ENCODE measurements at places on chromosomes 16 and 17.

DNA sequence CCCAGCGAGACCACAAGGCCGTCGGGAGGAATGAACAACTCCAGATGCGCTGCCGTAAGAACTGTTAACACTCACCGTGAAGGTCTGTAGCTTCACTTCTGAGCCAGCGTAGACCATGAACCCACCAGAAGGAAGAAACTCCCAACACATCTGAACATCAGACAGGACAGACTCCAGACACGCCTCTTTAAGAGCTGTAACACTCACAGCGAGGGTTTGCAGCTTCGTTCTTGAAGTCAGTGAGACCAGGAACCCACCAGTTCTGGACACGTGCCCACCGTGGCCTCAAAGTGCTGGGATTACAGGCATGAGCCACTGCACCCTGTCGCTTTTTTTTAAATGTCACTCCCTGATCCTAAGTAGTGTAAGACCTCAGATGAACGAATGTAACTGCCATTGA, 17.3 kb downstream of the KPNA2 start:
- H3K27ac ChIP-seq = no peak overlapping the region
- peaks cover 3% of the 10 kb centered on the region for H3K36me3 ChIP-seq
- no peak for DNase-seq
- peaks cover 3% of the 10 kb centered on the region for H3K4me1 ChIP-seq
- H3K27me3 ChIP-seq = no peaks in the 10 kb centered on the region

DNA sequence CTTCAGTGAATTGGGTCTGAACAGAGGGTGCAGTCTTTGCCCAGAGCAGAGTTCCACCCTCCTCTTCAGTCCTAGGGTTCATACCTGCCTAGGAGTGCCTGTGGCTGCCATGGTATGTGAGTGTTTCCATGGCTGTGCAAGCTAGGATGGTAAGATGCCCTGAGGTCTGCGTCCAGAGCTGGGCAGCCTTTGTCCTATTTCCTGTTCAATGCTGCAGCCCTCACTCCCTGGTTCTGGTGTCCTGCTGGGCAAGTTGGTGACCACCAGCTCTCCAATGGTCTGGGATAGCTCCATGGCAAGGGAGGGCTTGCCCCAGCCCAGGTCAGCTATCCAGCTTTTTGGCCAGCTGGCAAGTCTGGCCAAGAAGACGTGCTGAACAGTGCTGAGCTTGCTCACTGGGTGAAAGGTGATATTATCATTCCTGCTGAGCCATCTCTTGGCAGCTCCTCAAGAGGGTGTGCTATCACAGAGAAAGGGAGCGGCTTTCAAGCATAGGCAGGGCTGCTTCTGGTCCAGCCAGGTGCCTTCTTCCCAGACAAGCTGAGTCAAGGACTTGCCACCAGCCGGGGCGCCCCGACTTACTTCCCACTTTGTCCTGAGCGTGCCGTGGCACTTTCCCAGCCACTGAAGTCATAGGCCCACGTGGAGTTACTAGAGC, 13.0 kb upstream of the NFATC3 start:
- no peak overlapping the region for H3K27ac ChIP-seq
- no peaks in the 10 kb centered on the region for H3K27me3 ChIP-seq
- no peak for DNase-seq
- H3K4me1 ChIP-seq = peaks cover 61% of the 10 kb centered on the region
- no peak overlapping the region for H3K4me3 ChIP-seq
- H3K36me3 ChIP-seq = peaks cover 54% of the 10 kb centered on the region

DNA sequence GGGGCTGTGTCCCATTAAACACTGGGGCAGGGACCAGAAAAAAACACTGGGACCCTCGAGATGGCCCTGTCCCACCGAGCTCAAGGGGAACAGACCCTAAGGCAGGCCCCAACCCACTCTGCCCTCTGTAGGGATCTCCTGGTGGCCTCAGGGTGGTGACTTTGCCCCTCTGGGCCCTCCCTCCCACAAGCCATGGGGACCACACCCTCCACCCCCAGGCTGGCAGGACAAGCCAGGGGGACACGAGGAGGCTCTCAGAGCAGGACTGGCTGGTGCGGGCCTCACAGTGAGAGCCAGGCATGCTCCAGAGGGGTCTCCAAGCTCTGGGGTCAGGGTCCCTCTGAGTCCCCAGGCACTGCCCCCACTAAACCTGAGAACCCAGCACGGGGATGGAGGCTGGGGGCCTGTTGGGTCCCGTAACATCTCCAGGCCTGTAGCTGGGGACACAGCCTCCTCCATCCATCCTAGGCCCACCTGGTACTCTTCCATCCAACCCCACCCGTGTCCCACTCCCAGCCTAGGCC, 14.5 kb upstream of the SRRM2 start:
- H3K4me3 ChIP-seq = no peak overlapping the region
- H3K36me3 ChIP-seq = no peaks in the 10 kb centered on the region
- no peaks in the 10 kb centered on the region for H3K27me3 ChIP-seq
- H3K4me1 ChIP-seq = no peaks in the 10 kb centered on the region

DNA sequence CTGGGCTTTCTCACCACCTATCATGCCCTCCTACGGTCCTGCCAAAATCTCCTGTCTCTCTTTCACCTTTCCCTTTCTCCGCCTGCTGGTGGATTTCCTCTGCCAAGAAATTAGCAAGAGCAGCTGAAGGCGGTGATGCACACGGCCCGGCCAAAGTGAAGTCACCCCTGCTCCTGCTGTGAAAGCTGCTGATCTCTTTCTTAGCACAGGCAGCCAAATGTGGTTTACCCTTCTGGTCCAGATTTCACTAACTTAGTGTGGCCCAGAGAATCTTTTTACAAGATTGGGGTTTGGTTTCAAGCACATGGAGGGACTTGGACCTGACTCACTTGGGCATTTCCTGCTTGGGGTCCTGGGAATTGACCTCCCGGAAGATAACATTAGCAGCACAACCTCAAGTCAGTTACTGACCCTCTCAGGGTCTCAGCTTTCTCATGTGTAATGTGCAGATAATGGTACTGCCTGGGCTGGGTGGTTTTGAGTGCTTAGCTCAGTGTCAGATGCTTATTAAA, 155.7 kb downstream of the SOCS1 start:
- peaks cover under 1% of the 10 kb centered on the region for H3K36me3 ChIP-seq
- no peaks in the 10 kb centered on the region for H3K27me3 ChIP-seq
- H3K4me3 ChIP-seq = no peak overlapping the region

DNA sequence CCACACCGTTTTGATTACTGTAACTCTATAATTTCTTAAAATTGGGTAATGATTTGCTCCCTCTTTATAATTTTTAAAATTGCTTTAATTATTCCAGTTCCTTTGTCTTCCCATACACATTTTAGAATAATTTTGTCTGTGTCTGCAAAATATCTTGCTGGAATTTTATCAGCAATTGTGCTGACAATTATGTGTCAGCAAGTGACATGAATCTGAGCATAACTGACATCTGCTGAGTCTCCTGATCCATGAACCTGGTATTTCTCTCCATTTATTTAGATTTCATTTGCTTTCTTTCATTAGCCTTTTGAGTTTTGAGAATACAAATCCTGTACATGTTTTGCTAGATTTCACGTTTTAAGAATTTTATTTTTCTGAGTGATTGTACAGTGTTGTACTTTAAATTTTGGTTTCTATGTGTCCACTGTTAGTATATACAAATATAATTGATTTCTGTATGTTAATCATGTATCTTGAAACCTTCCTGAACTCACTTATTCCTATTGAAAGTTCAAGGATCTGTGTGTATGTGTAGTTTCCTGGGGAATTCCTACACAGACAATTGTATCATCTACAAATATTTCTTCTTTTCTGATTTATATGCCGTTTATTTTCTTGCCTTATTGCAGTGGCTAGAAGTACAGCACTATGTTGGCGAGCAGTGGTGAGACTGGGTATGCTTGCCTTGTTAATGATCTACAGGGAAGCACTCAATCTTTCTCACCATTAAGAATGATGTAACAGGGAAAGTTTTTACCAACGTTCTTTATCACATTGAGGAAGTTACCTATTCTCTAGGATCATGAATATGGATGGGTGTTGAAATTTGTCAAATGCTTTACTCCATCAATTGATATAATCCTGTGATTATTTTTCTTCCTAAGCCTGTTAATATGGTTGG, 45.2 kb downstream of the N4BP1 start:
- H3K4me3 ChIP-seq = no peak overlapping the region
- H3K4me1 ChIP-seq = peaks cover 60% of the 10 kb centered on the region
- H3K36me3 ChIP-seq = peaks cover 17% of the 10 kb centered on the region
- no peak overlapping the region for H3K27ac ChIP-seq
